Endothelial cell (in vitro differentiated cells): ENCODE measurements at places on chromosomes 13 and 19.

- DNase-seq, result no peak
These were observed 206.6 kb downstream of the SPRY2 start for GRCh38 chr13:80134346-80134745.

- DNase-seq, result peak; percentile 92
These were observed 17.9 kb upstream of the ZNF175 start for GRCh38 chr19:51552996-51553725.

DNA sequence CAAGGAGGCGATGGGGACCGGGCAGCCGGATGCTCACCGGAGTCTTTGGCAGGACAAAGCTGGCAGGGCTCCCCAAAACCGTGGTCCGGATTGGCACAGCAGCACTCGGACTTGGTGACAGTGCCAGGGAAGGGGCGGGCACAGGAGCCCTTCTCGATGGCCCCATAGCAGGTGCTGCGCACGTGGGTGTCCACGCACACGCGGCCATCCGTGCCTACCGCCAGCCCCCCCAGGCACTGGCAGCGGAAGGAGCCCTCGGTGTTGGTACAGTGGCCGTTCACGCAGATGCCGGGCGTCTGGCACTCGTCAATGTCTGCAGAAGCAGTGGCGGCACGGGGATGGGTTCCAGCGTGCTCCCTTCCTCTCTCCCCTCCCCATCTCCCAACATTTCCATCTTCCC is 17.9 kb downstream of the FBN3 start:
- DNase-seq, result no peak

DNA sequence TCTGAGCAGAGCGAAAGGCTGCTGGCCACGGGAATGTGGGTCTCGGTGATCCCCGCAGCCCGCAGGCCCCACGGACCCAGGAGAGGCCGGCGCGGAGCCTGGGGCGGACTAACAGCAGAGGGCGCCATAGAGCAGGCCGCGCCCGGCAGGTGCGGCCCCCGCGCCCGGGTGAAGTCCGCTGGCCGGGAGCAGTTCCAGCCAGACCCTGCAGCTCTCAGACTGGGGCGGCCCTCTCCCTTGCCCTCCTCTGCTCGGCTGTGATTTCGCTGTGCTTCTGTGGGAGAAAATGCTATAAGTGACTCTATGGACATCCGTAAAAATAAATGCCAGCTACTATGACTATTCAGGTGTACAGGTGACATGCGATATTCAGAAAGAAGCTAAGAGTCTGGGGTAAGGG is 37.7 kb downstream of the GSX1 start:
- DNase-seq, result peak; percentile 81

DNA sequence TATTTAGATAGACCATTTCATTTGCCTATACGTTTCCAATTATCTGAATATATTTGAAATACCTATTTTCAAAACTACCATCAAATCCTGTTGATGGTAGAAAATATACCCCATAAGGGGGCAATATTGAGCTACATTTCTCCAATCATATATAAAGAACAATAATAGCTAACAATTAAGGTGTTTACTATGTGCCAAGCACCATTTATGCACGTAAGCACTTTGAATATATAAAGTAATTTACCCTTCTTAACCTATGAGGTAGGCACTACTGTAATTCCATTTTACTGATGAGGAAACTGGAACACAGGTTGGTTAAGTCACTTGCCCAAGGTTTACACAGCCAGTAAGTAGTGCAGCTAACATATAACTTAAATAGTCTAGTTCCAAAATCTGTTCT is 79.2 kb downstream of the UBL3 start:
- DNase-seq, result no peak

GRCh38 chr19:2042485-2043250 is 8.4 kb downstream of the MKNK2 start:
- no peak for DNase-seq

- no peak for DNase-seq
These were observed 3.4 kb upstream of the ZSCAN4 start for GRCh38 chr19:57665261-57665806.

DNA sequence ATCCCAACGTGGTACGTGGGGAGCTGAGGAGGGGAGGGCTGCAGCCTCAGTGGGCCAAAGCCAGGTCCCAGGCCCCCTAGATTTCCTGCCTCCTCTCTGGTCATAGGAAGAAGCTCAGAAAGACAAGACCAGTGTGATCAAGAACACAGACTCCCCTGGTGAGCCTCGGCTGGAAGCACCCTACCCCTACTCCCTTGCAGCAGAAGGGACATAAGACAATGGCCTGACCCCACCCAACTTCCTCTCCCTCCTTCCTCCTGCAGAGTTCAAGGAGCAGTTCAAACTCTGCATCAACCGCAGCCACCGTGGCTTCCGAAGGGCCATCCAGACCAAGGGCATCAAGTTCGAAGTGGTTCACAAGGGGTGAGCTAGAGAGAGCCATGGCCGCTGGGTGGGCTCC is 11.5 kb downstream of the PODNL1 start:
- no peak for DNase-seq

GRCh38 chr13:86882835-86883234 is 788.3 kb upstream of the SLITRK5 start:
- no peak for DNase-seq

- DNase-seq, result no peak
These were observed 15.9 kb downstream of the ENOX1 start for GRCh38 chr13:43770871-43771270.

DNA sequence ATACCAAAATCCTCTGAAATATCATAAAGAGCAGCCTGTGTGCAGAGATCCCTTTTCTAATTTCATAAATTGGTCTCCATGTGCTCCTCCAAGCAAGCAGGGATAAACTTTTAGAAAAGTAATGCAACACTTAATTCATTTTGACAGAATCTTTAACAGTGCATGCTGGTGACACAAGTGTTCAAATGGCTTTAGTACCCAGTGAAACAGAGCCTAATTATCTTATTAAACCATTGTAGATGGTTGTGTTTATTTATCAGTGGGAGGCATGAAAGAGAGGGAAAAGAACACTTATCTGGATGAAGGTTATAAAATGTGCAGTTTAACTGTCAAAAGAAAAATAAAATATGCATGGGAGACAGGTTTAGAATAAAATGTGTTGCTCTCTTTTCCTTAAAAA is 945.0 kb upstream of the PCDH20 start:
- no peak for DNase-seq

GRCh38 chr13:21615427-21615826 is 11.5 kb upstream of the MICU2 start:
- DNase-seq, result no peak

DNA sequence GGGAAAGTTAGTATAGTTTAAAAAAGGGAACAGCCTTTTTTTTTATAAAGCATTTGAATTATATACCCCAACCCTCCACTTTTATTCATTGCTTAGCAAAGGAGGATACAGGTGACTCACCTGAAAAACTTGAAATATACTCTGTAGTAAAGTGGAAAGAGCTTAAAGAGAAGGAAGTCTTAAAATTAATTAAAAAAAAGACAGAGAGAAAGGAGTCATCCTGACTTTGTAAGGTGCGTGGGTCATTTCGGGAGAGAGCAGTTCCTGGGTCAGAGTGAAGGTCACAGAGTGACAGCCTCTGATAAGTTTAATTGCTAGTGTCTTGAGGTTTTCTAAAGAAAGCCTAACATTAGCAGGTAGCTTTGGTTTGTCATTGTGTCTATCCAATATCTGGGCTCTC is 310.3 kb downstream of the KLF5 start:
- DNase-seq, result no peak

- DNase-seq, result no peak
These were observed 68.0 kb upstream of the C1QTNF9 start for GRCh38 chr13:24241336-24241735.

- no peak for DNase-seq
These were observed 5.4 kb downstream of the NLRP12 start for GRCh38 chr19:53818756-53819155.

- DNase-seq, result peak; percentile 74
These were observed 1.2 kb downstream of the APLP1 start for GRCh38 chr19:35869327-35870123.

- no peak for DNase-seq
These were observed 1.7 kb downstream of the ZNF160 start for GRCh38 chr19:53101518-53101917.
